ENCODE measurements at places on chromosomes 13 and 19.
A peak's percentile ranks its signal among the peaks of the same experiment; 100 is the strongest.

DNA sequence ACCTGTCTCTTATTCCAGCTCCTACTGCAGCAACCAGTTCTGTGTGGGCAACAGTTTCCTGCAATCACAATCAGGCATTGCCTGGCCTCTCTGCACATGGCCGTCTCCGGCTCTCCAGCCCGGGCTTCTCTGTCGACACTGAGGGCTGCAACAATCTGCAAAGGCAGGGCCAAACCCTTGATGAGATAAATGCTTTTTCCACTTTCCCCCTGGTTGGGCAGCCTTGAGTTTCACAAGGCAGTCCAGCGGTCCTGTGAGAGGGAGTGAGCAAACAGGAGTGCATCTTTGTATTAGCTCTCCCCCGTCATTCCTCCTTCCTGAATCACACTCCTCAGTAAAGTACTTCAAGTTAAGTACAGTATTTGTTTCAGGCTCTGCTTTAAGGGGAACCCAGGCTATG is 40.7 kb upstream of the VWA8 start:
- DNase-seq = no peak

DNA sequence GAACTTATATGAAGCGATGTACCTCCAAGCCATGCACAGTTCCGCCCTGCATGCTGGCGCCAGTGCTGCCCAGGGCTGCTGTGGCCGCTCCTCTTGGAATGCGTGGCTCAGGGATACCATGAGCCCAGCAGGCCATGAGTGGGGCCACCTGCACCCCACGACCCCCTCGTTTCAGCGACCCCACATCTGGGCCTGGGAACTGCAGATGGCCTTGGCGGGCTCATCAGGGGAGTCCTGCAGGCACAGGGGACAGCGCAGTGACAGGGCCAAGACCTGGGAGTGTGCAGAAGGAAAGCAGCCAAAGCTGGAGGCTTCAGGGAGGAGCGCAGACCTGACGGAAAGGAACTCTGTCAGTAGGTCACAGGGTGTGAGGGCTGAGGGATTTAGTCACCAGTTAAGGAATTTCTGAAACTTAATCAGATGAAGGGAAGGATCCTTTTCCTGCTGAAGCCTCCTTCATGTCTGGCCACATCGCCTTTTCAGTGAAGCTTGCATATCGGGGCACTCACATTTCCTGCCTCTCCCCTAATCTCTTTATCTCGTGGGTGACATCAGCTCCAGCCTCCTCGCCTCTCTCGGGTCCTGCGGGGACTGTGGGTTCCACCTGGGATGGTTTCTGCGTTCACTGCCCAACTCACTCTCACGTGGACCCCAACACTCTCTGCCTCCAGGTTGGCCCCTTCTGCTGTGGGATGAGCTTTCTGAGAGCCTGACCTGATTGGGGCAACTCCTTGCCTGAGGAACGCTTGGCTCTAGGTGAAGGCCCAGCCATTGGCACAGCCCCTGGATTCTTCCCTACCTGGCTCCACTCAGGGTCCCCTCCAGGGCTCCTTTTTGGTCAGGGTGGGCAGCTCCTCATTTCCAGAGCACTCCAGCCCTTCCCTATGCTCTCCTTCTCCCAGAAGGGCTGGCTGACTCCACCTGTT is 123.5 kb downstream of the CRYL1 start:
- no peak for DNase-seq

DNA sequence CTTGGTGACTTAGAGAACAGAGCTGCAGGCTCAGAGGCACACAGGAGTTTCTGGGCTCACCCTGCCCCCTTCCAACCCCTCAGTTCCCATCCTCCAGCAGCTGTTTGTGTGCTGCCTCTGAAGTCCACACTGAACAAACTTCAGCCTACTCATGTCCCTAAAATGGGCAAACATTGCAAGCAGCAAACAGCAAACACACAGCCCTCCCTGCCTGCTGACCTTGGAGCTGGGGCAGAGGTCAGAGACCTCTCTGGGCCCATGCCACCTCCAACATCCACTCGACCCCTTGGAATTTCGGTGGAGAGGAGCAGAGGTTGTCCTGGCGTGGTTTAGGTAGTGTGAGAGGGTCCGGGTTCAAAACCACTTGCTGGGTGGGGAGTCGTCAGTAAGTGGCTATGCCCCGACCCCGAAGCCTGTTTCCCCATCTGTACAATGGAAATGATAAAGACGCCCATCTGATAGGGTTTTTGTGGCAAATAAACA is 9.9 kb downstream of the APOC1 start:
- no peak for DNase-seq

GRCh38 chr13:32264407-32264806 is 50.8 kb downstream of the ZAR1L start:
- no peak for DNase-seq

GRCh38 chr13:46345398-46345797 is 41.7 kb downstream of the RUBCNL start:
- DNase-seq = no peak

DNA sequence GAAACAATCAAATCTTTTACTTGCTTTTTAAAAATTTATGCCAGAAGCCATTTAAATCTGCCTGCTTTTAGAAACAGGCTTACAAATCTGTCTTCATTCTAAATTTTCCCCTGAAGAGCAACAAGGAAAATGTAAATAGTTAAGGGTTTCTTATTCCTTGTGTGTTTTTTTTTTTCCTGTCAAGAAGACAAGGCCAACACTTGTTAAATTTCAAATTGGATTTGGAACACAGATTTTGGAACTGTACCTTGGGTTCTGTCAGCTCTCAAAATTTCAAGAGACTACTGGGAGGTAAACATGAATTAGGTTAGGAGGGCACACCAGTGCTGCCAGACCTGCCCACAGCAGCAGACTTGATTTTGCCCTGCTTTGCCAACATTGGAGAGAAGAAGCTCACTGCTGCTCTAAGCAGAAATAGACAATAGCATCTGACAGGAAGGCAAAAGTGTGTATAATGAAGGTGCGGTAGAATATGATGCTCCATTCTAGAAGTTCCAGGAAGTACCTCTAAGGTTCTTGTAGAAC is 121.7 kb downstream of the NHLRC3 start:
- no peak for DNase-seq

- no peak for DNase-seq
Observed at GRCh38 chr13:21463424-21463823, 4.3 kb upstream of the ZDHHC20 start.

- DNase-seq = peak; percentile 49
Observed at GRCh38 chr13:25574437-25575411, 202.9 kb downstream of the ATP8A2 start.

DNA sequence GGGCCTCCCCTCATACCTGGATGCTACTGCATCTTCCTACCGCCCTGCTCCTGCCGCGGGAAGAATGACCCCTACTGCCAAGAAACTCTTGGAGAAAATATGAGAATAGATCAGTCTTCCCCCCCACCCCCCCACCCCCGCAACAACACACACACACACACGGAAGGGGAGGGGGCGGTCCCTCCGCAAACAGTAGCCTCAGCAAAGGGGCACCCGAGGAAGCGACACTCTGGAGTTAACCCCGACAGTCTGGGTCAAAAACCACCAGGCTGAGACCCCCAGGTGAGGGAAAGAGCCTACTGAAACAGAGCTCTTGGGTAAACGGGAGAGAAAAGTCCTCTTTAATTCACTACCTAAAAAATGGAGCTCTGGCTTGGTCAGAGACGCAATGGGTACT is 1.2 kb downstream of the MED26 start:
- DNase-seq = no peak

DNA sequence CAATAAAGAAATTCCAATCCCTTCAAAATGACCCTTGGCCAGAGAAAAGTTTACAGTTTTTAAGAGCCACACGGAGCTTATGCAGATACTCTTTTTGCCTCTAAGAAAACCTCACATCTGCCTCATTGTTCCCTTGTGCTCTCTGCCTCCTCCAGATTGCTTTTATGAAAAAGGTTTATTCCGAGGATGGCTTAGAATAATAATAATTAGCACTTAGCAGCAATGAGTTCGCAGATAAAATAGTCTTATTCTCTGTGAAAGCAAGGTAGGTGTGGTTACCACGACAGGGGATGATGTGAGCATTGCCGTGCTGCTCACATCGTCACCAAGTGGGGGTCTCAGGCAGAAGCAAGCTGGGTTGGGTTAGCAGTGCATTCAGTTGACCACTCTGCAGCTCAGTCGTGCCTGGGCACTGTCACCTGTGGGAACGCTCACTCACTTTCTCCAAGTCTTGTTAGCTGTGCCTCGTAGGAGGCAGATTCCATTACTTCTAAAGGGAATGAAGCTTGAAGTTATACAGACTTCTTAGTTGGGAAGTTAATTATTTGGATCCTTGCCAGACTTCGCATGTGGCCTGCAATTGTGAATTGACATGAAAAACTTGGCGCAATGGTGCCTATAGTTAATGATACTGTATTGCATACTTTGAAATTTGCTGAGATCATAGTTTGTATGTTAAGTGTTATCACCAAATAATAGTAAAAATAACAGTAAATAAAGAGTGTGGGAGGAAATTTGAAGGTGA is 157.2 kb downstream of the MYO16 start:
- no peak for DNase-seq

GRCh38 chr19:2060884-2061494 is 9.9 kb upstream of the MKNK2 start:
- DNase-seq = no peak

- DNase-seq = no peak
Observed at GRCh38 chr13:76378767-76379166, 507.4 kb downstream of the KCTD12 start.

- DNase-seq = no peak
Observed at GRCh38 chr13:34409496-34410182, 532.4 kb upstream of the NBEA start.

- no peak for DNase-seq
Observed at GRCh38 chr13:94431574-94431973, 47.9 kb downstream of the DCT start.

- no peak for DNase-seq
Observed at GRCh38 chr13:25001476-25002206, 94.3 kb upstream of the PABPC3 start.

DNA sequence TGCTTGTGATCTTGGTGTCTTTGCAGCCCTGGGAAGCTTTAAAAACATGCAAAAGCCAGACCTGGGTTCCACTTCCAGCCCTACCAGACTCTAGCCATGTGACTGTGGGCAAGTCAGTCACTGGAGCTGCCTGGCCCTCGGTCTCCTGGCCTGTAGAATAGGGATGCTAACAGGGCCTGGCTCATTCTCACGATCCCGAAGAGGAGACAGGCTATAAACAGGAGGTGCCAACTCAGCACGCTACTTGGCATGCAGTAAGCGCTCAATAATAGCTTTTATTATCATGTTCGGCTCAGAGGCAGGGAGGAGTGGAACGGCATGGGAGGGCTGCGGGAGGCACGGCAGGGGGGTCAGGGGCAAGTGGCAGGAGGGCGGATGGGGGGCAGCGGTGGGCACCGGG is 1.7 kb downstream of the CTXN1 start:
- DNase-seq = no peak

DNA sequence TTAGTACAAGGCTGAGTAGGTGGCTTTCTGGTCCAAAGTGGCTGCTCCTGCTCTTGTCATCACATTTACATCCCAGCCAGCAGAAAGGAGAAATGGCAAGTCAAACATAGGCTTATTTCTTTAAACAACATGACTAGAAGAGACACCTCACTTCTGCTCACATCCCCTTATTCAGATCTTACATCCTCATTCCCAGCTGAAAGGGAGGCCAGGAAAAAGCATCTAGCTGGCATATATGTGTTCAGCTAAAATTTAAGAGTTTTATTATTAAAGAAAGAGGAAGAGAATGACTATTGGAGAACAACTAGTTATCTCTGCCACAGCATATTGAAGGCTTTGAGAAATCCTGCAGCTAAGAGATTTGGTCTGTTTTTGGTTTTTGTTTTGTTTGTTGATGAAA is 34.1 kb downstream of the RGCC start:
- no peak for DNase-seq

DNA sequence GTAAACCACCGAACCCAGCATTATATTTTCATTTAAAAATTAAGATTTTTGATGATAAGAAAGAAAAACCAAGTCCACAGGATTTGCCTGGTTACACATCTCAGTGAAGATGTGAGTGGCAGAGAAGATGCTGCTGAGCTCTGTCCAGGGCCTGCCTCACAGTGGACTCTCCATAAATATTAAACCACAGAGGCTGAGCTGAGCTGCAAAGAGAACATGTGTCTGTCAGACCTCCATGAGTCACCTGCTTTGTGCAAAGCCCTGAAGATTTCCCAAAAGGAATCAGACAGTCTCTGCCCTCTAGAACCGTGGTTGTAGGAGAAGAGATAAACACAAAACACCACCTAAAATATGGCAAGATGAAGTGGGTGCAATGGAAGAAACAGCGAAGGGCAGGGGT is 127.2 kb upstream of the TSC22D1 start:
- DNase-seq = no peak

DNA sequence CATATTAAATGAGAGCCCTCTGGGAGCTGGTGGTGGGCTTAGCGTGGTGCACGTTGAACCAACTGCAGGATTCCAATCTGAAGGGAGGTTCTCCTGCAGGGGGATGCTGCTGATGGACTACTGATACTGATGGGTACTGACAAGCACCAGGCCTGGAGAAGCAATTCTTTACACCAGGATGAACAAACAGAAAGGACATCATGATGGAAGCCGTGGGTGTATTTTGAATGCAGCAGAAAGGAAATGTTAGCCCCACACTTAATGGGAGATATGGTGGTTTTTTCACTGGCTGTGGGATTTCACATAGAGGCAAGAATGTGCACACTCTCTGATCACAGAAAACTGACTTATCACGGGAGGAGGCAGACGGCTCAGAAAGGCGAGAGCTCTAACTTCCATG is 299.7 kb downstream of the TEX29 start:
- no peak for DNase-seq

- DNase-seq = no peak
Observed at GRCh38 chr13:53601113-53601512, 572.5 kb downstream of the OLFM4 start.

DNA sequence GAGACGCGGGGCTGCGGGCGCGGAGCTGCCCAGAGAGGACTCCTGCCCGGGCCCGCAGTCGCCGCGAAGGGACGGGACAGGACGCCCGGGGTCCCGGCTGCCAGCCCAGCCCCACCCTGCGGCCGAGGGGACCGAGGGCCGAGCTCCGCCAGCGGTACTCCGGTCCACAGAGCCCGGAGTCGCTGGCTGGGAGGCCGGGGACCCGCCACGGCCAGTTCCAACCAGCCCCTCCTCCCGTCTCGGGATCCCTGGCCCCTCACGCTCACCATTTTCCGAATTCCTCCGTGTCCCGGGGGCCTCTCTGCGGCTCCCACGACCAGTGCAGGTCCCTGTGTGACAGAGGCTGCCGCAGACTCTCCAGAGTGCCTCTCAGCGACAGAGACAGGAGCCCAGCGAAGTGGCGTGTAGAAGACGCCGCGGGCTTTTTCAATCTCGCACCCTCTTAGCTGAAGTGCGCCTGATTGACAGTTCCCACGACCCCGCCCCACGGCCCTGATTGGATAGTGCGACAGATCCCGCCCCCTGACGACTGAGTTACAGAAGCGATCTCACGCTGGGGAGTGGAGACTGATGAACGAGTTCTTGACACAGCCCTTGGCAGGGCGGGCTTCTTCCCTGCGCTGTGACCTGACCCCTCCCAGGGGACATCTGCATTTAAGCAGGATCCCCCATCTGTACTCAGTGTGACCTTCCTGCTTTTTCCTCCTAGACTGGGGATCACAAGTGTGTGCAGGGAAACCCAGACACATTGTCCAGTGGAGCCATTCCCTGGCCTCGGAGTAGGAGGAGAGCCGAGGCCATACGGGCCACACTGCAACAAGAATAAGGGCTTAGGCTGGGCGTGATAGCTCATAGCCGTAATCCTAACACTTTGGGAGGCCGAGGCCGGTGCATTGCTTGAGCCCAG is 44.0 kb downstream of the ZNF823 start:
- peak; percentile 91 for DNase-seq

- DNase-seq = no peak
Observed at GRCh38 chr19:23699521-23699860, 12.5 kb upstream of the ZNF675 start.

Measured in stimulated activated CD8-positive, alpha-beta memory T cell treated with anti-CD3 and anti-CD28 coated beads, Interleukin-2, amount 100 ng/mL, for 48 hours (primary cell).